CD8-positive, alpha-beta T cell (primary cell): ENCODE measurements at places on chromosomes 12 and 14.

DNA sequence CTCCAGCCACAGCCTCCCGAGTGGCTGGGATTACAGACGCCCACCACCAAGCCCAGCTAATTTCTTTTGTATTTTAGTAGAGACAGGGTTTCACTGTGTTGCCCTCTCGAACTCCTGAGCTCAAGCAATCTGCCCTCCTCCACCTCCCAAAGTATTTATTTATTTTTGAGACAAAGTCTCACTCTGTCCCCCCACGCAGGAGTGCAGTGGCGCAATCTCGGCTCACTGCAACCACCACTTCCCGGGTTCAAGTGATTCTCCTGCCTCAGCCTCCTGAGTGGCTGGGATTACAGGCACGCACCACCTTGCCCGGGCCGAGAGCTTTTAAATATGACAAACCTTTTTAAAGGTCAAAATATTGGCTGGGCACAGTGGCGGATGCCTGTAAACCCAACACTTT, 14.6 kb downstream of the NUMB start:
- DNase-seq: no peak

- peak; percentile 18 for DNase-seq
These were observed 574 bp downstream of the WNK1 start for GRCh38 chr12:752695-753610.

DNA sequence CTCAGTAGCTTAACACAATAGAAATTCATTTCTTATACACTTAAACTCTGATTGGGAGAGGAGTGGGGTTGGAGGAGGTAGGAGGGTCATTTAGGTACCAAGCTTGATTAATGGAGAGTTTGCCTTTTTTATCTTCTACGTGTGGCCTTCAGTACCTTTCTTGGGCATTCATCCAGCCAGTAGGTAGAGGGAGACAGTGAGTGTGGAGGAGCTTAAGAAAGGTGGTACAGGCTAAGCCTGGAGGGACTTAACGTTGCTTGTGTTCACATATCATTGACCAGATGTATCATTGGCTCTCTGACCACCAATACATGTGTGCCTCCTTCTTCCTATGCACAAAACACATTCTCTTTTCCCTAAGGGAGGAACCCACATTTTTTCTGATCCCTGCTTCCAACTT, 232.9 kb upstream of the CRY1 start:
- no peak for DNase-seq

DNA sequence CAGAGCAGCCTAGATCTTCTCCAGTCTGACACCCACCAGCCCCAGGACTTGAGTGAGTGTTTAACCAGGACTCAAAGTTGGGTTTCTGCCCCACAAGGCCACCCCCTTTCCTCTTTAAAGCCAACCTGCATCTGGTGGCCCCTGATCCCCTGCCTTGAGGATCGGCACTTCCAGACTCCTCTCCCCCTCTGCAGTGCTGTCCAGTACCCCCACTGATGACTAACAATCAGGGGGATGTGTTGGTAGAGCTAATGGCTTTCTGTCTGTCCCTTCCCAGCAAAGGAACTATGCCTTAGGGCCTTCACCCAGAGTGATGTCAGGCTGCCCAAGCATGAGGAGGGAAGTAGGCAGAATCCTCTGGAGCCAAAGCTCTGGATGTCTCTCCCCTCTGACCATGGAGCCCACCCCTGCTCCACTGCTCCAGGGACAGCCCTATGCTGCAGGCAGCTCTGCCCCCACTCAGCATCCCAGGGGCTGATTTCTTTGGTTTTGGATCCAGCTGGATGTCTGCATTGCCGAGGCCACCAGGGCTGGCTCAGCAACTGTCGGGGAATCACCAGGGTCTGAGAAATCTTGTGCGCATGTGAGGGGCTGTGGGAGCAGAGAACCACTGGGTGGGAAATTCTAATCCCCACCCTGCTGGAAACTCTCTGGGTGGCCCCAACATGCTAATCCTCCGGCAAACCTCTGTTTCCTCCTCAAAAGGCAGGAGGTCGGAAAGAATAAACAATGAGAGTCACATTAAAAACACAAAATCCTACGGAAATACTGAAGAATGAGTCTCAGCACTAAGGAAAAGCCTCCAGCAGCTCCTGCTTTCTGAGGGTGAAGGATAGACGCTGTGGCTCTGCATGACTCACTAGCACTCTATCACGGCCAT, 42.9 kb downstream of the DAD1 start:
- DNase-seq: no peak

- no peak for DNase-seq
These were observed 114.5 kb downstream of the SRGAP1 start for GRCh38 chr12:63958876-63959580.

DNA sequence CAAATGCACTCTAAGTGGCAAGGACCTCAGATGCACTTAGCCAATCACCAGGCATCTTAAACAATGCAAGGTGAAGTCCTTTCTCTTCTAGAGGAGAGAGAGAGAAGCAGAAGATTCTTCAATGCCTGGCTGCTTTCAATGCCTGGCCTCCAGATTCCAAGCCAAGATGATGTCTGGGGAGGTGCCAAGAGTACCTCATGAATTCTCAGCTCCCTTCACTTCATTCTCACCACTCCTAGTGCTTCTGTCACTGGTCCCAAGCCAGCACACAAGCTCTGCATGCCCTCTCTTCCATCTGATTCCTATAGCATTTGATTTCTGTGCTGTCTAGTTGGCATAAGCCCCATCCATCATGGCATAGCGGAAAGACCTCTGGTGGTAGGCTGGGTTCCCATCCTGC, 225.0 kb downstream of the KSR2 start:
- DNase-seq: no peak

DNA sequence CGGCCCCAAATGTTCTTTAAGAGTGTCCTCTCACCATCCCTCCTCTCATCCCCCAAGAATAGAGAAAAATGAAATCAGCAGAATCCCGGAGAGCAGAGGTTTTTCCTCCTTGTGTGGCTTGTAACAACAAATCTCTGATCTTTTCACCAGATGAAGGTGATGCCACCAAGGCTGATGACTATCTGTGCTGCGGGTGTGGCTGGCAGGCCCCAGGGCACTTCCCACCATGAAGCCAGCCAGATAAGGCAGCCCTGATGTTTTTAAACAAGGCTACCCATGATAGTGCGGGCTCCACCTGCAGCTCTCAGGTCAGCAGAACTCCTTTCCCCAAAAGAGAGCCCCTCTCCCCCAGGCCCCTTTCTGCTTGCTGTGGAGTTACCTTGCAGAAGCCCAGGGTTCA, 58.0 kb upstream of the PARP11 start:
- DNase-seq: no peak

GRCh38 chr14:36304895-36305294, 15.5 kb downstream of the MBIP start:
- no peak for DNase-seq

GRCh38 chr12:12097891-12098690, 27.4 kb downstream of the BCL2L14 start:
- DNase-seq: no peak

GRCh38 chr12:111975161-111975931, 37.6 kb downstream of the TMEM116 start:
- DNase-seq: no peak

DNA sequence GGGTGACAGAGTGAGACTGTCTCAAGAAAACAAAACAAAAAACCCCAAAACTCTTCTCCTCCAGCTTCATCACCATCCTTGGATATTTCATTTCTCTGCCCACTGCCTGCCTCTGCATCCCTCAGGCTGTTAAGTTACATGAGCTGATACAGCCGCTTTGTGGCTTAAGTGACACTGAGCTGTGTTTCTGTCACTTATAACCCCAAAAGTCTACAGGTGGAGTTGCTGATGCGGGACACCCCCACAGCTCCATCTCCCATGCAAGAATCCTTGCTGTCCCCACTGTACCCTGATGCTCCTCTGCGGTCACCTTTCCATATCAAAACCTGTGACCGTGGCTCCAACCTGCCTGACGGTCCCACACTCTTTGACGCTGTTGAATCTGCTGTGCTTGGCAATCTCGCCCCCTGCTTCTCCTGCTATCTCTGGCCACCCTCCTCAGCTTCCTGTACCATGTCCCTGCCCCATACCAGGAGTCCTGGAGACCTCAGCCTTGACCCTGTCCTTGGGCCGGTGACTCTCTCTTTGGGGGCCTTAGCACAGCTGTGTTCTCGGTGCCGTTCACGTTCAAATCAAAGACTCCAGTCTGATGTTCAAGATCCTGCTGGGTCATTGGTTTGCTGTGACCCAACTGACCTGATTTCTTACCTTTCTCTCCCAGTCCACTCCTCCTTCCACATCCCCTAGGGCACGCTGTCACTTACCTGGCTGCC, 20.3 kb downstream of the HVCN1 start:
- DNase-seq: no peak

GRCh38 chr12:116882742-116883141, 1.5 kb upstream of the HRK start:
- DNase-seq: no peak

DNA sequence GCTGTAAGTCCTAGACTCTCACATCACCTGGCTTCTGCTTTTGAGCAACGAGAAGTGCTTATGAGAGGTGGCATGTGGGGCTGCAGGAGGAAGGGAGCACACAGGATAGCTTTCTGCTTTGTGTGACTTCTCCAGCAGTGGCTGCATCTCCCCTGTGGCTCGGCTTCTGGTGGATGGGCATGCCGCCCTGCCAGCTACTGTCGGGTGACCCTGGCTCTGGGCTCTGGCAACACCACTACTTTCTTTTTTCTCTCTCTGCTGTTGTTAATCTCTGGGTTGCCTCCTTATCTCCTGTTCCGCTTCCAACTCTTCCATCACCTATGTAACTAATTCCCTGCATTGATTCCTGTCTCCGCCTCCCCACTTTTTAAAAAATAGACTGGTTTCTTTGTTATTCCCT, 209.1 kb upstream of the DAAM1 start:
- no peak for DNase-seq

- DNase-seq: no peak
These were observed 142.4 kb downstream of the OTOGL start for GRCh38 chr12:80241576-80242273.

DNA sequence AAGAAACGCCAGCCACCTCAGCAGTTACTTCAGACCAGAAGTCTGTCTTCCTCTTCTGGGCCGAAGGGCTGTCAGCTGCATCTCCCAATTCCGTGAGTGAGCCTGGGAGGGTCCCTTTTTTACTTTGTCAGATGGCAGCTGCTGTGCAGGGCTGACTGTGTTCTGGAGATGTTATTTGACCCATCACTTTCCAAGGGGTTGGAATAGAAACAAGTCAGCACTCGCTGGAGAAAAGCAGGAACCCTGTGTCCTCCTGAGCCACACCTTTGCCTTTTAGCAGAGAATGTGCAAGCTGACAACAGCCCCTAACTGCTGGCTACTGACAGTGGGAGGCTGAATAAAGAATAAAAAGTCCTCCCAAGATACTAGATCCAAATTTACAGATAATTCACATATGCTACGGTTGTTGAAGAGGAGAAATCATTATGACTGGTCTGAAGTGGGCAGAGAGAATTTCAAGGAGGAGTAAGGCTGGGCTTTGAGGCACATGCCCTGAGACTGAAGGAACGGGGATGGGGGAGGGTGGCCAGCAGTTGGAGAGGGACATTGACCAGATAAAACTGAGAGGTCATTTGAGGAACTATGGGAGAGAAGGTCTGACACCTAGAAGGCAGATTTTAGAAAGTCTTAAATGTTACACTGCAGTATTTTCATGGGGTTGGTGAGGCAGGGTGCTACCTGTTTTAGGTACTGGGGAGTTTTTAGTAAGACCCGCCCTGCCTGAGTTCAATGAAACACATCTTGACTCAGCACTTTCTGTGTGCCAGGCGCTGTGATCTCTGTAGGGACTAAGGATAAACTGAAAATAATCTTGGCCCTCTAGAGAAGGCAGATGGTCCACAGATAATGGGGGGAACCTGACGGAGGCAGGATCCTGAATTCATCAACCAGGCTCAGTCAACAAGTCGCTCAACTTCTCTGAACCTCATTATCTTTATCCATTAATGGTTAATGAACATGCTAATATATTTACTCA, 27.4 kb downstream of the FAM234B start:
- no peak for DNase-seq

DNA sequence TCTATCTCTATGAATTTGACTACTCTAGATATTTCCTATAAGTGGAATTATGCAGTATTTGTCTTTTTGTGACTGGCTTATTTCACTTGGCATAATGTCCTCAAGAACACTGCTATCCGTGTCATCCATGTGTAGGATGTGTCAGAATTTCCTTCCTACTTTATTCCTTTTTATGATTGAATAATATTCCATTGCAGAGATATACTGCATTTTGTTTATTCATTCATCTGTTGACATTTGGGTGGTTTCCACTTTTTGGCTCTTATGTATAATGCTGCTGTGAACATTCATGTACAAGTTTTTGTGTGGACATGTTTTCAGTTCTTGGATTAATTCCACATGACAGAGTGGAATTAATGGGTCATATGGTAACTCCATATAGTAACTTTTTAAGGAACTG, 45.7 kb upstream of the ATP2A2 start:
- DNase-seq: no peak

- no peak for DNase-seq
These were observed 93.7 kb upstream of the EEA1 start for GRCh38 chr12:93022603-93023340.

- DNase-seq: peak; percentile 23
These were observed 68.6 kb upstream of the MAX start for GRCh38 chr14:65170768-65171507.

DNA sequence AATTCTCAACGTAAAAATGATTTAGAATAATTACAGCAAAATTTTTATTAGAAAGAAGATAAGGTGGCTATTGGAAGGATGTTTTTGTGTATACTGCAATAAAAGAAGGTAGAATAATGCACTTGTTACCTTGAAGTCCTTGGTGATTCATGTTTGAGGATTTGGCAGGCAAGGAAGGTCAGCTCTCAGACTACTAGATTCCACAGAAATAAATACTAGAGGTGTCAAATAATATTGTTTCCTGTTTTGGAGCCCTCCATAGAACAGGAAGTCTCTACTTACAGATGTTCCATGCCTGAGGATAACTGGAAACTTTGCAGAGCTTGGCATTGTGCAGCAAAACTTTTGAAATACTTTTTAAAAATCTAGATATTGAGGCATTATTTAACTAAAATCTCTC, 284.3 kb upstream of the SYT1 start:
- no peak for DNase-seq

DNA sequence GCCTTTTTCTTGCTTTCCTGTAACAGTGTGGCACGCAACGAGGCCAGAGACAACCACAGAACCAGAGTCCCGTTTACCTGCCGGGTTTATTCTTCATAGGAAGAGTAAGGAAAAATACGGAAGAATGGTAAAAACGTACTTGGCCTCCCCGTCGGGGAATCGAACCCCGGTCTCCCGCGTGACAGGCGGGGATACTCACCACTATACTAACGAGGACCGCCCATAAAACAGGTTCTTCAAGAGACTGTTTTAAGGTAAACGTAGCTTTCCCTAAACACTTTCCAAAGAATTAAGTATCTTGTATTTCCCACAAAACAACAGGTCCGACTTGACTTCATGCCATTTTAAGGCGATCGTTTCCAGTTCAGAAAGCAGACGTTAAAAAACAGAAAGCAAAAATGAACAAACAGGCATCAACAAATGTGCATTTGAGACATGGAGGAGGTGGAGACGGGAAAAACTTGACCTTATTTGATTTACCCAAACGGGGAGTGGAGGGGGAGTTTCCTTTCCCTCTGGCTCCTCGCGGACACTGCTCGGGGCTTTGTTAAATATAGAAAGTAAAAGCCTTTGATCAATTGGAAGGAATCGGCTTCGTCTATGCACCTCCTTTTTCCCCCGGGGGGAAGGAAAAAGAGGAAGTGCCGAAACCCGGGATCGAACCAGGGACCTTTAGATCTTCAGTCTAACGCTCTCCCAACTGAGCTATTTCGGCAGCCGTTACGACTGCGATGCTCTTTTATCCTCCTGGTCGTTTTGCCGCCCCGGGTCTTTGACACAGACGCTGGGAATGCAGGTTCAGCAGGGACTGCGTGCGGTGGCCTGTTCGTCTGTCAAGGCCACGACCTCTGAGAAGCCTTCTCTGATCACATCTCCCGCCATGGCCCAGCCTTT, 13.0 kb upstream of the UBC start:
- DNase-seq: peak; percentile 92
